ENCODE measurements at places on chromosomes 2 and 18.

GRCh38 chr2:134845719-134846118 lies 7.3 kb downstream of the ACMSD start:
- DNase-seq = peak; percentile 16

- no peak for DNase-seq
Observed at GRCh38 chr2:186205254-186205911, 280.7 kb upstream of the ZC3H15 start.

DNA sequence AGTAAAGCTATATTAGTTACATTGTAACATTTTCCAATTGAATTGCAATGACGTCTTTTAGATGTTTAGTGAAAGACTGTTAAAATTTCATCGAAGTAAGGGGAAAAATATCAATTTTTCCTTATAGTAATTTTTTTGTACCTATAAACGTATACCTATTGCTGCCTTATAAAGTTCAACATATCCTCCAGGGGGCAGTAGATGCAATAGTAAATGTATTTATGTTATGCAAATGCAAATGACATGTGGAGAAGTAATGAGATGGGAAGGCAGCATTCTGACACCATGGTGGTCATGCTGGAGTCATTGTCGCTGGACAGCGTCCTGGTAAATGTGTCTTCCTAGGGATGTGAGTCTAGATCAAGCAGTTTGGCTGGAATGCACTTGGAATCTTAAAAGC lies 38.7 kb downstream of the MSTN start:
- DNase-seq = peak; percentile 4

DNA sequence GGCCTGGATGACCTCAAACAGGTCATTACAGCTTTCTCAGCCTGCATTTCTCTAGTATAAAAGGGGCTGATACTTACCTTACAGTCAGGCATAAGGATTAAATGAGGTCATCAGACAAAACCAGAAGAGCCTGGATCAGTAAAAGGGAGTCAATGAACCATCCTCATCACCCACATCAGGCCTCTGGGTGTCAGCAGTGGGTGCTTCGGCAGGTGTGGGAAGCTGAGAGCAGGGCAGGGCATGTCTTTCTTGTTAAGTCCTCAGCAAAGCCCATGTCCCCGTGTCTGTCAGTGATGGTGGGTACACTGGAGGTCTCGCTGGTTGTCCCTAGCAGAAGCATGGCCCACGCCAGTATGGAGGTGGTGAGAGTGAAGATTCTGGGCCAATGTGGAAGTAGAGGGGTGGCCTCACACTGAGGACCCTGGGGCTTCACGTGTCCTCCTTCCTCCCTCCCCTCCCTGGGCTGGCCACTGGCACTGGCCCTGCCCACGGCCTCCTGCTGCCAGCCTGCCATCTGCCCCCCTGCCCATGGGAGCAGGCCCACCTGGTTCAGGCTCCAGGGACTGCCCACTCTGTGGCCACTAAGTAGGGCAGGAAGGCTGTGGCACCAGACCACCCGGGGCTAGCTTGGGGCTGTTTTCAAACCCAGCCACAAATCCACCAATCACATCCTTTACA lies 4.4 kb downstream of the ADRA2B start:
- DNase-seq = no peak

DNA sequence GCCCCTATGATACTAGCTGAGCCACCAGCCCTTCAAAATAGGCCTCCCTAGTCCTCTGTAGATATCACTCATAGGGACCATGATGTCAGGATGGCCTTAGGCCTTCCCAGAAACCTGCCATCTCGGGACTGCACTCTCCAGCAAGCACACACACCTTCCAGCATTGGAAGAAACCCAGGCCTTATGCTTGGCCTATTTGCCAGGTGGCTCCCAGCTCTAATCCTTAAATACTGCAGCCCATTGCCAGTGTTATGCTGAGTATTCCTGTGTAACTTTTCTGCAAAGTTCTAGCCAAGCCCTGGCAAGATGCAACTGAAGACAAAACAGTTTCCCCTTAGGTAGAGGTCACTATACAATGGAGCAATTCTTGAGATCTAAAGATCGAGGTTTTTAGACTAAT lies 316.5 kb downstream of the SETBP1 start:
- no peak for DNase-seq
